ENCODE measurements at places on chromosomes 1 and 21.

DNA sequence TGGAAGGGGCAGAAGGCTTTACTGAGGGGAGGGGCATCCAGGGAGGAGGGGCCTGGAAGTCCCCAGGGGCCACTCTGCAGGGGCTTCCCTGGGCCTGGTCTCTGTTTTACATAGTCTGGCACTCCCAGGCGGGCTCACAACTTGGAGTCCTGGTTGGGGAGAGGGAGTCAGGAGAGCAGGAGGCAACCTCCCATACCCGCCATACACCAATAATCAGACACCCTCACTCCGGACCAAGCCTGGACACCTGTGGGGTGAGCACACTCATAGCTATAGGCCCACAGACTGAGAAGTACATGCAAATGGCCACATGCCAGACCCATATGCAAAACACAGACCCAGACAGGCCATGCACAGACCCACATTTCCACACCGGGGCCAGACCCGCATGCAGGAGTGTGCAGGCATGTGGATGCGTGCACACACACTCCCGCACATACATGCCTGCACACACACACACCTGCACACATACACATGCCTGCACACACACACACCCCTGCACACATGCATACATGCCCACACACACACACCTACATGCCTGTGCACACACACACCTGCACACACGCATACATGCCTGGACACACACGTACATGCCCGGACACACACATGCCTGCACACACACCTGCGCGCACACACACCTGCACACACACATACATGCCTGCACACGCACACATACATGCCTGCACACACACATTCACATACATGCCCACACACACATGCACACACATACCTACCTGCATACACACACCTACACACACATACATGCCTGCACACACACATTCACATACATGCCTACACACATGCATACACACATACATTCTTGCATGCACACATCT, 89.5 kb upstream of the RUNX3 start:
- no peak for DNase-seq

- no peak for DNase-seq
Observed at GRCh38 chr1:233409540-233409939, 82.0 kb downstream of the MAP3K21 start.

DNA sequence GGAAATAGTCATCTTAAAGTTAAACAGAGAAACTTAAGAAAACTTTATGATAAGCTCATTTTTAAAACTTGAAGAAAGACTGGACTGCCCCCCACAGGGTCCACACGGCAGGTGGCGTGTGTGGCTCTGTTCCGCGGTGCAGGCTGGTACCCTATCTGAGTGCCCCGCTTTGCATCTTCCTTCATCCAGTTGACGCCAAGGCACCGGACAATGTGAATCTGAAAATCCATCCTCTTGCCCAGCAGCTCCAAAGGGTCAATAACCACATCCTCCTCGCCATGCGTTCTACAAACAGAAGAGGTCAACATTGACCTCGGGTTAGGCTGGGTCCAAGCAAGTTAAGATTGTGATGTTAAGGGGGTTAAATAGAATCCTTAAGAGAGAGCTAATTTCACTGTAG, 54.5 kb downstream of the SCCPDH start:
- no peak for DNase-seq

- no peak for DNase-seq
Observed at GRCh38 chr21:20311234-20311787, 686.9 kb upstream of the NCAM2 start.

GRCh38 chr1:229437443-229437842, 3.5 kb upstream of the ACTA1 start:
- DNase-seq = no peak

DNA sequence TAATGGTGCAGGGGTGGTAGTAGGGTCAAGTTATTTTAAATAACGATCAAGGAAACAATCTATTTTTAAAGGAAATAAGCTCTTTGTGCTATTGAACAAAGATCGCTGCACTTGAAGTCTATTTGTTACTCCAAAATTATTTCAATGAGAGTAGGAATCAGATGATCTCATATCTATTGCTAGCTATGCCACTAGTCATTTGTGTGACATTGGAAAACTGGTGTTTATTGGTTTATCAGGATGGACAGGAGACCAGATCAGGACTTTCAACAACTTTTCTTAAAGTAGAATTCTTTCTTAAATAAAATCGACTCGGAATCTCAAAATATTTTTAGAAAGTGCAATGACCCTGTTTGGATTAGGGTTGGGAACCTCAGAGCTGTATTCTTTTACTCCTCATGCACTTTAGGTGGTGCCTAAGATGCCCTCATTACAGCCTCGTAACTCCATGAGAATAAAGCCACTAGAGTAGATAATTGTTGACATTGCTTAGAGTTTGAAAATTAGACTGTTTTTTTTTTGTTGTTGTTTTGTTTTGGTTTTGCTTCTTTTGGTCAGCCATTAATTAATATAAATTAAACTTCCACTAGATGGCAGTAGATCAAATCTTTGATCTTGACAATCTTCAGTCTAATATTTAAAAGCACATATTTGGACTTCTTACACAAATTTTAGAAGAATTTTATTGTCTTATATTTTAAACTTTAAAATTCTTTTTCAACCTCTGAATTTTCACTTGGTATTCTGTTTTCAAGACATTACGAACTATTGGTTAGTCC, 352.4 kb downstream of the USP25 start:
- no peak for DNase-seq

- no peak for DNase-seq
Observed at GRCh38 chr1:4838231-4838630, 183.8 kb downstream of the AJAP1 start.

DNA sequence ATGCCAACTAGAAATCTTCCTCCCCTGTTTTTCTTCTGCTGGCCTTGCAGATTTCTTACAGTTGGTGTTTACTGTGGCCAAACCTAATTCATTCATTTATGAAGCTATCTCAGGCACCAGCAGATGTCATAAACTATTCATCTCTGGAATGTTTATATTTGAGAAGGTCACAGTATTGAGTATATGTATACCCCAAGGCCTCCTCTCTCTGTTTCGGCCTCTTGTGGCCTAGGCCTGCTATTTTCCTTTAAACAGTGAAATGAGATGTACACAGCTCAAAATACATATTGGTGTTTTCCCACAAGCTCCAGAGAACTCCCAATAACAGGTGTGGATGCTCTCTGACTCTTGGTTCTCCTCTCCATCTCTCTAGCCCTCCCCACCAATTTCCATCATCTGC, 520.7 kb upstream of the CAMK1G start:
- DNase-seq = no peak

- no peak for DNase-seq
Observed at GRCh38 chr1:193543259-193543658, 356.8 kb upstream of the B3GALT2 start.

Data from activated CD8-positive, alpha-beta memory T cell treated with anti-CD3 and anti-CD28 coated beads, Interleukin-2, amount 50 U/mL, for 4 hours (primary cell).